Ureter (tissue), 1 donor: ENCODE measurements at places on chromosomes 1 and 21. TPM values are rescaled to one million over a fixed set of nuclear protein-coding genes. Genes with fewer than 3 reads are reported as not detected.

The HEYL gene
- 8.2 TPM for total RNA-seq

The PAX7 gene
- not detected for total RNA-seq

The UROD gene
- total RNA-seq, result 60.8 TPM

The RAB3GAP2 gene
- 41.8 TPM for total RNA-seq

The KCNK2 gene
- total RNA-seq, result 7.2 TPM

The KPRP gene
- total RNA-seq, result not detected

- DNase-seq, result no peak
Observed at GRCh38 chr1:99674115-99675064, 28.5 kb downstream of the PALMD start.

GRCh38 chr1:17790383-17791054 lies 35.4 kb downstream of the ACTL8 start:
- no peak for DNase-seq

DNA sequence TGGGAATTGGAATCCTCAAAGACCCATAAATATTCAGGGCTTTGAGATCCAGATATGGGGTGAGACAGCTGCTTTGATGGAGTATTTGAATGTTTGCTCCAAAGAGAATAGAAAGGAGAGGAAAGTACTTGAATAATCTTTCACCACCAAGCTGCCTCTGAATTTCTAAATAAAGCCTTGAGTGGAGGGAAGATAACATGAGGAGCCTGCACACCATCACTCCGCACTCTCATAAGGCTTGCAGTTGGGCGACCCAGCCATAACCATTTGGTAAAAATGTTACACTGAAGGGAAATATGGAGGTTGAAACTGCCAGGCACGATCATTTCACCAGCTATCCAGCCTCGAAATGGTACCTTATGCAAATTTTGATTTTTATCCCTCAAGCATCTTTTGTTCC lies 38.4 kb downstream of the VCAM1 start:
- no peak for DNase-seq

DNA sequence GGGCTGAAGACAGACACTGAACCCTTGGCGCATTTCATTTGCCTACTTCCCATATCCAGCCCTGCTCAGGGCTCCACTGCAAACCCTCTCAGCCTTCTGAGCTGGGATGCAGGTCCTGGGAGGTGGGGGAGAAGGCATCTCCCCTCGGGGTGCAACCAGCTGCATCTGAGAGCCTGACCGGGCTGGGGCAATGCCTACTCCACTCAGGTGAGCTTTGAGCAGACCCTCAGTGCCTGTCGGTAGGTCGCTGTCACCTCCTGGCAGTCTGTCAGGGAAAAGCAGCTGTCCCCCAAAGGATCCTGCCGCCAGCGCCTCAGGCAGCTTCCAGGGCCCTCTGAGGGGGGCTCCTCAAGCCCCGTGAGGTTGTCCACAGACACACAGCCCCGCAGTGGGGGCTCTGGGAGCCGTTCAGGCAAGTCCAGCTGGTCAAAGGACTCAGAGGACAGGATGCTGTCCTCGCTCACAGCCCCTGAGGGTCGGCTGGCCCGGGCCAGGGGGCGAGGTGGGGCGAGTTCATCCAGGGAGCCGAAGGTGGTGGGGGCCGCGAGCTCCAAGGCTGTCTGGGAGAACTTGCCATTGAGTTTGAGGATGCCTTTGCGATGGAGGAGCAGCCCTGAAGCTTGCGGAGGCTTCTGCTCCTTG lies 18.2 kb downstream of the NUAK2 start:
- no peak for DNase-seq

GRCh38 chr1:24786191-24786590 lies 40.9 kb downstream of the CLIC4 start:
- no peak for DNase-seq

DNA sequence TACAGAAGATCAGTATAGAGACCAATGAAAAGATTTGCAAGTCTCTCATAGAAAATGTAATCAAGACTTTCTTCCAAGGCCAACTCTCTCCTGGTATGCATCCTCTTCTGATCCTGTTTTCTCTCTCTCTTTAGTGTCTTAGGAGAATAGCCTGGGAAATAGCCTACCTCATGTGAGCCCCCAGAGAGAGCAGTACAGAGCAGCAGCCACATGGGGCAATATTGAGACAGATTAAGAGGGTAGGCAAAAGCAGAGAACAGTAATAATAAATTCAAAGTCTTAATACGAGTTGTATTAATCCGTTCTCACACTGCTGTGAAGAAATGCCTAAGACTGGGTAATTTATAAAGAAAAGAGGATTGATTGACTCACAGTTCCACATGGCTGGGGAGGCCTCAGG lies 61.4 kb downstream of the RNASEL start:
- DNase-seq, result no peak

DNA sequence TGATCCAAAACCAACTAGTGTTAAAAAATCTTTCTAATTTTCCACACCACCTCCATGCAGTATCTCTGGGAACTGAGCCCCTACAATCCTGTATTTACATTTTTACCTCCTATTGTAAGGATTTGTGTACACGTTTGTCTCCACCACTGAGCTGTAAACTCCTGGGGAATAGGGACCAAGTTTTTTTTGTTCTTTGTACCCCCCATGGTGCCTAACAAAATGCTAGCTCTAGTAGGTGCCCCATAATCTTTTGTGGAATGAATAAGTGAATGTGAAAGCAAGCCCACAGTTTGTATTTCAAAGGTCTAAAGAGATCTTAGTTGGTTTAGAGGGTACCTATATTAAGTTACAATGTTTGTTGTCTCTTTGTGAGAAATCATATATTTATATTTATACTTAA lies 879 bp upstream of the WLS start:
- no peak for DNase-seq

DNA sequence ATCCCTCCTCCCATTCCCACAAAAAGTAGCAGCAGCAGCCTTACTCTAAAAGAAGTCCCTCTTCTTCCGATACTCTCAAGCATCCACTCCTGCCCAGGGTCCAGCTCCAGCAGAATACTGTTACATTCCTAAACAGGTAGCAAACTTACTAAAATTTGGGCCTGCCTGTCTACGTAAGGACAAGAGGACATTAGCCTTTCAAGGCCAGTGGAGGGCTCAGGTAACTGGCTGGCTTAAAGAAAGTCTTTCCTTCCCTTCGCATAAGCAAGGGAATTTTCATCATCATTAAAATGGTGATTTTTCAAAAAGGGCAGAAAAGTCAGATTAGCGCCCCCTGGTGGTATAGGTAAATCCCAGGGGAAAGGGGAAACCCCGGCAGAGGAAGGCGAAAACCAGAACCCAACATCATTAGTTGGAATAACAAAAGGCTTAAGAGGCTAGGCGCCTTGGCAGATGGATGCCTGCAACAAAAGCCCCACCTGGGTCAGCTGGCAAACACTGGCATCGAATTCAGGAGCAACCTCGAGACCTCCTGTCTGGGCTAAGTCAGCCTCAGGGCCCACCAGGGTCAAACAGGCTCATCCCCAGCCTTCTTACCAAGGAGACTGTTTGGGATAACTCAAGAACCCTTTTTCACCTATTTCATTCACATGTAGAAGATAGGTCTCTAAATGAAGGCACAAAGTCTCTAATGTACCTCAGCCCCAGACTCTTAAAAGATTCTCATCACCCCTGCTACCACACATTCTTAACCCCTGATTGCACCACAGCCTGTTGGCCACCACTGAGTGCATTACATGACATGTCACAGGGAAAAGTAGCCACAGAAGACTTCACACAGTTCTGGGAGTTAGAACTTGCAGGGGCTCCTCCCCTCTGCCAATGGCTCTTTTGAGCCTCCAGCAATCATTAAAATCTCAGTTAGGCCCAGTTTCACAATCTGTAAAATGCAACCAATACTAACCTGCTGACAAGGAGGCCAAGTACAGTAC lies 36.7 kb downstream of the ERI3 start:
- DNase-seq, result no peak
